Fibroblast of skin of right biceps (primary cell): ENCODE measurements at places on chromosomes 13 and 19.
A peak's percentile ranks its signal among the peaks of the same experiment; 100 is the strongest.

DNA sequence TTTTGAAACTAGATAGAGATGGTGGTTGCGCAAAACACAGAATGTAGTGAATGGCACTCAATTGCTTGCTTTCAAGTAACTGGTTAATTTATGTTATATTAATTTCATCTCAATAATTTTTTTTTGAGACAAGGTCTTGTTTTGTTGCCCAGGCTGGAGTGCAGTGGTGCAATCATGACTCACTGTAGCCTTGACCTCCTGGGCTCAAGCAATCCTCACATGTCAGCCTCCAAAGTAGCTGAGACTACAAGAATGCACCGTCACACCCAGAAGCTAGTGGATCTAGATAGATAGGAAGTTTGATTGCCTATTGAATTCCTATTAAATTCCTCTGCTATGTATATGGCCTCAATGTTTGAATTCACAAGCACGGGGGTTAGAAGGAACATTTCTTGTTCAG, 26.4 kb upstream of the ADGRE2 start:
- no peak for DNase-seq

DNA sequence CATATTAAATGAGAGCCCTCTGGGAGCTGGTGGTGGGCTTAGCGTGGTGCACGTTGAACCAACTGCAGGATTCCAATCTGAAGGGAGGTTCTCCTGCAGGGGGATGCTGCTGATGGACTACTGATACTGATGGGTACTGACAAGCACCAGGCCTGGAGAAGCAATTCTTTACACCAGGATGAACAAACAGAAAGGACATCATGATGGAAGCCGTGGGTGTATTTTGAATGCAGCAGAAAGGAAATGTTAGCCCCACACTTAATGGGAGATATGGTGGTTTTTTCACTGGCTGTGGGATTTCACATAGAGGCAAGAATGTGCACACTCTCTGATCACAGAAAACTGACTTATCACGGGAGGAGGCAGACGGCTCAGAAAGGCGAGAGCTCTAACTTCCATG, 299.7 kb downstream of the TEX29 start:
- DNase-seq = no peak

GRCh38 chr19:47608074-47608918, 638 bp upstream of the BICRA start:
- DNase-seq = peak; percentile 96

- no peak for DNase-seq
These were observed 988.6 kb downstream of the PCDH17 start for GRCh38 chr13:58620176-58620575.

GRCh38 chr13:30871588-30872275, 34.3 kb upstream of the MEDAG start:
- no peak for DNase-seq

GRCh38 chr19:46372901-46373490, 26.1 kb downstream of the PPP5C start:
- peak; percentile 42 for DNase-seq
